Transverse colon (tissue), 4 donors: ENCODE measurements at places on chromosomes 6 and 20. TPM values are rescaled to one million over a fixed set of nuclear protein-coding genes. Genes with fewer than 3 reads are reported as not detected.

DNA sequence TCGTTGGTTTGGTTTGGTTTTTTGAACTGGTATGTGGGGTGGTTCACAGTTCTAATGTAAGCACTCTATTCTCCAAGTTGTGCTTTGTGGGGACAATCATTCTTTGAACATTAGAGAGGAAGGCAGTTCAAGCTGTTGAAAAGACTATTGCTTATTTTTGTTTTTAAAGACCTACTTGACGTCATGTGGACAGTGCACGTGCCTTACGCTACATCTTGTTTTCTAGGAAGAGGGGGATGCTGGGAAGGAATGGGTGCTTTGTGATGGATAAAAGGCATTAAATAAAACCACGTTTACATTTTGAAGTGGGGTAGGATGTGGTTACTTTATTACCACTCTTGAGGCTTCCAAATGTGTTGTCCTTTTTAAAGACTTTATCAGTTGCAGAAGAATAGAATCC, 168.0 kb downstream of the ZMYND8 start:
- H3K4me3 ChIP-seq, result no peak overlapping the region
- no peaks in the 10 kb centered on the region for H3K36me3 ChIP-seq
- no peak overlapping the region for H3K27ac ChIP-seq

- no peak overlapping the region for H3K4me3 ChIP-seq
- no peaks in the 10 kb centered on the region for H3K27me3 ChIP-seq
- H3K36me3 ChIP-seq, result no peaks in the 10 kb centered on the region
- no peaks in the 10 kb centered on the region for H3K4me1 ChIP-seq
- DNase-seq, result no peak
- H3K27ac ChIP-seq, result no peak overlapping the region
Observed at GRCh38 chr6:117290173-117290846, 25.0 kb downstream of the VGLL2 start.

DNA sequence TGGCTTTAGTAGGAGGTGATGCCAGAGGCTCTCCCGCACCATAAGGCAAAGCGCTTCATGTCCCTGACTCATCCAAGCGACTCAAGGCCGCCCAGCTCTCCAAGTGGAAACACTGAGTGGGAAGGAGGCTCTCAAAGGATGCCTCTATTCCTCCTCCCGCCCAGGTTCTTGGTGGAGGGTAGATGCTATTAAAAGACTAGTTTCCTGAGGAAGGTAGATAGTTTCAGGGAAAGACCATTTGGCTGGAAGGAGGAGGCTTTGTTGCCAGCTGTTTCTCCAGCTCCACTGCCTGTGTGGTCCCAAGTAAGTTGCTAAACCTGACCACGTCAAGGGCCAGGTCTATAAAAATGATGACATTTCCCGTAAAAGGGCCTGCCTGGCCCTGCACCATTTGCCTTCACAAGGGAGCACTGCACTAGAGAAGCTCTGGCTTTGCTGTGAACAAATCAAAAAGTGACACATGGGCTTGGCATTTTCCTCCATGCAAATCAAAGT, 48.2 kb downstream of the GMDS start:
- H3K4me1 ChIP-seq, result no peaks in the 10 kb centered on the region
- no peak for DNase-seq
- no peak overlapping the region for H3K27ac ChIP-seq
- no peaks in the 10 kb centered on the region for H3K36me3 ChIP-seq

GRCh38 chr6:126112171-126112632, 125.9 kb downstream of the TRMT11 start:
- H3K36me3 ChIP-seq, result no peaks in the 10 kb centered on the region
- no peaks in the 10 kb centered on the region for H3K4me1 ChIP-seq
- no peaks in the 10 kb centered on the region for H3K27me3 ChIP-seq
- H3K27ac ChIP-seq, result no peak overlapping the region
- no peak overlapping the region for H3K4me3 ChIP-seq

GRCh38 chr20:10094566-10095173, 59.9 kb downstream of the ANKEF1 start:
- no peaks in the 10 kb centered on the region for H3K4me1 ChIP-seq
- H3K4me3 ChIP-seq, result no peak overlapping the region
- no peak overlapping the region for H3K27ac ChIP-seq
- no peaks in the 10 kb centered on the region for H3K36me3 ChIP-seq
- no peak for DNase-seq

DNA sequence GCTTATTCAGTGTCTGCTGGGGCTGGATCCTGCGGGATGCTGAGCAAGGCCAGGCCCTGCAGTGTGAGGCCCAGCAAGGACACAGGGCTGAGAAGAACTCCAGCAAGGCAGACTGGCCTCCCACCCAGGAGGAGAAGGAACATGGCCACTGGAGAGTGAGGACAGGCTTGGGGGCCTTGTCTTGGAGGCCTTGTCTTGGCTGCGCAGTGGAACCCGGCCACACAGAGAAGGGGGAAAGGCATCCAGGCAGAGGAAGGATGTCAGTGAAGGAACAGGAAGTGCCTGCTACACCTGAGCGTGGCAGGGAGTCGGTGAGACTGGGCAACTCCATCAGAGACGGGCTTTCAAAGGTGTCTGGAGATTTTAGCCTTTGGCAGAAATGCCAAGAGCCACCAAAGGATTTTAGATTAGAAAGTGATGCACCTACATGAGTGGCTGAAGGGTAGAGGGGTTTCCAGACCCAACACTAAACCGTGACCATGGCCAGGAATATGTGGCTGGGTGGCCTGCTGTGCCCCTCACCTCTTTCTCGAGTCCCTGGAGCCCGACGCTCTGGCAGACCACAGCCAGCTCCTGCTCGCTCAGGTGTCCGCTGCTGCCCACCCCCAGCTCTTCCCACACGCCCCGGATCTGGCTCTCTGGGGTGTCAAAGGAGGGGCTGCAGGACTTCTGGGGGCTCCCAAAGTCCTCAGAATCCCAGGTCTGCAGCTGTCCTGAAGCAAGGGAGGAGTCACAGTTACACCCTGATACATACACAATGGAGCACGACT, 80.8 kb downstream of the NINL start:
- H3K36me3 ChIP-seq, result no peaks in the 10 kb centered on the region
- H3K4me1 ChIP-seq, result peaks cover 14% of the 10 kb centered on the region
- no peaks in the 10 kb centered on the region for H3K27me3 ChIP-seq

DNA sequence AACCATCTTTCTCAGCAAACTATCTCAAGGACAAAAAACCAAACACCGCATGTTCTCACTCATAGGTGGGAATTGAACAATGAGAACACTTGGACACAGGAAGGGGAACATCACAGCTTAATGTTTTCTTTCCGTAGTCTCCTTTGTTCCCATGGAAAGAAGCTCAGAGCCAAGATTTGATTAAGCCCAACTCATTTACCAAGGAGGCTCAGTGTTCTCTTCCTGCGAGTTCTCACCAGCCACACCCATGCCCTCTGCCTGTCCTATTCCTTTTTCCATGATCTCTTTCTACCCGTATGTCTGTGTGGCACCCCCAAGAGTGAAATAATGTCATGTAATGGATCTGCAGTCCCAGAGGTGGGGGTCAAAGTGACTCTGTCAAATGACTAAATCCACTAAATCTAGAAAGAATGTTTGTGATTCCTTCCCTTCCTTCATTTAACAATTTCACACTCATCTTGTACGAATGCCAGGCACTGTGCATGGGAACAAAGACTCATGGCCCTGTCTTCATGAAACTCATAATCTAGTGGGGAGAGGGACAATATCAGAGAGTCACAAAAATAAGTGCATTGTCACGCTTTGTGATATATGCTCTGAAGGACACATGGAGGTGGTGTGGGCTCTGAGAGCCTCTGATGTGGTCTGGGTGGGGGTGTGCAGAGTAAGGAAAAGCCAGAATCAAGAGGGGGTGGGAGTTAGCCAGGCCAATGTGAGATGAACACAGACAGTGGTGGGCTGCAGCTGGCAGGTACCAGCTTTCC, 292.1 kb downstream of the CDC5L start:
- no peak overlapping the region for H3K27ac ChIP-seq
- H3K36me3 ChIP-seq, result no peaks in the 10 kb centered on the region
- no peaks in the 10 kb centered on the region for H3K4me1 ChIP-seq
- no peaks in the 10 kb centered on the region for H3K27me3 ChIP-seq

DNA sequence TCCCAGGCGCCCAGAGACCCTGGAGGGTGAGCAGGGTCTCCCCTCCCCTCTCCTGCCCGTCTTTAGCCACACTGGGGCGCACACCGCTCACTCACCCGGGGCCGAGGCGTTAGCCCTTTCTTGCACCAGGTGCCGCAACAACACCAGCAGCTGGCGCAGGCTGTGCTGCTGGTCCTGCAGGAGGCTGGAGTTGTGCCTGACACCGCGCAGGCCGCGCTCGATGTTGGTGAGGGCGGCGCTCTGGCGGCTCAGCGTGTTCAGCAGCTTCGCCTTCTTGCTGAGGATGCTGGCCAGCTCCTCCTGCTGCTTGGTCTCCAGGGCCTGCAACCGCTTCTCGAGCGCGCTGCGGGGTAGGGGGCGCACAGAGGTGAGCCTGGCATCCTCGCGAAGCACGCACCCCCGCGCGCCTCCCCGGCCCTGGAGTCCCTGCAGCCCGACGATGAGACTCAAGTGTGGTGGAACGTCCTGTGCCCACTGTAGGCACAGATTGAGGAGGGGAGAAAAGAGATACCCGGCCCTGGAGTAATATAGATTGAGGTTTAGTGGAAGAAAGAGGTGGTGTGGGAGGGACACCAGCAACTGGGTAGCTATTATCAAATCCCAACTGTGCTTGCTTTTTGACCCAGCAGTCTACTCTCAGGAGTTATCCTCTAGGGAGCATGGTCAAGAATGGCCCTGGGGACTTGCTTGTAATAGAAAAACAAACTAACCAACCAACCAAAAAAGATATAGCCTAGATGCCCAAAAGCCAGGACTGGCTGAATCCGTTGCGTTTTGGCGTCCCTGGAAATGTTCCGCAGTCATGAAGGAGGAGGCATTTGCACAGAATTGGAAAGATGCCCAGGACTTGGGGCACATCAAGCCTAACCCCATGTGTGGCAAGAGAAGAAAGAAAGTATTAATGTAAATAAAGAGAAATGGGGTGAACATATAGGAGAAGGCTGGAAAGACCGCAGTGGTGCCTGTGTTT, 30.9 kb downstream of the ANGPT4 start:
- no peak overlapping the region for H3K4me3 ChIP-seq
- H3K27me3 ChIP-seq, result peaks cover 28% of the 10 kb centered on the region
- H3K4me1 ChIP-seq, result no peaks in the 10 kb centered on the region
- no peak overlapping the region for H3K27ac ChIP-seq
- DNase-seq, result no peak
- no peaks in the 10 kb centered on the region for H3K36me3 ChIP-seq

DNA sequence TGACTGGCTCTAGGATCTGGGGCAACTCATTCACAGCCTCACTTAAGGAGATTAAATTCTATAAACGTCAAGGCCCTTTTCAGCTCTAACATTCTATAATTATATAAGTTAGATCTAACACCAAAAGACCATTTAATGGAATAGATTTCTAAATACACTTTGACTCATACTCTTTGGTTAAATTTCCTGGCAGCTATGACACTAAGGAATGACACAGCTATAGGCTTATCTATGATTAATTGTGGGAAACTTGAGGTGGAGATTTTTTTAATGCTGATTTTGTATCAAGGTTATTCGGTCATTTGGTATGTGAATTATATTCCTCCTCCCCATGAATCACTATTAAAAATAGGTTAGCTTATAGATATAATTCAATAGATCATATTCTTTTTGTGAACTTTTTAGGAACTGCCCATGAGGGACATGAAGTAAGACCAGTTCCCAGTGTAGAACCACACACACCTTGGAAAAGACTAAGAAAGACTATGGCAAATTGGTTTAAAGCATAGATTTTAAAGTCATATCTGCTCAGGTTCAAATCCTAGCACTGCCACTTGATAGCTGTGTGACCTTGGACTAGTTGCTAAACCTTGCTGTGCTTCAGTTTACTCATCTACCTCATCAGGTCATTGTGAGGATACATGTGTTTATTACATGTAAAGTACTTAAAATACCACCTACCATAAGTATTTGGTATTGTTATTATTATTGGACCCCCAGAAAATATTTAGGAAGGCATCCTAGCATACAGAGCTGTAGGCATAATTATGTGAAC, 116.0 kb downstream of the CRYBG1 start:
- H3K27me3 ChIP-seq, result no peaks in the 10 kb centered on the region
- no peak overlapping the region for H3K4me3 ChIP-seq
- no peak for DNase-seq
- no peak overlapping the region for H3K27ac ChIP-seq
- no peaks in the 10 kb centered on the region for H3K36me3 ChIP-seq
- H3K4me1 ChIP-seq, result no peaks in the 10 kb centered on the region

- no peaks in the 10 kb centered on the region for H3K27me3 ChIP-seq
- DNase-seq, result no peak
- no peaks in the 10 kb centered on the region for H3K4me1 ChIP-seq
Observed at GRCh38 chr6:138869398-138869797, 73.5 kb downstream of the ECT2L start.

- no peak for DNase-seq
- H3K27ac ChIP-seq, result no peak overlapping the region
- H3K4me3 ChIP-seq, result no peak overlapping the region
- no peaks in the 10 kb centered on the region for H3K36me3 ChIP-seq
- no peaks in the 10 kb centered on the region for H3K27me3 ChIP-seq
- H3K4me1 ChIP-seq, result no peaks in the 10 kb centered on the region
Observed at GRCh38 chr20:35902545-35902941, 51.8 kb downstream of the SCAND1 start.

GRCh38 chr6:333379-334002, 41.2 kb downstream of the DUSP22 start:
- H3K4me3 ChIP-seq, result no peak overlapping the region
- peaks cover 4% of the 10 kb centered on the region for H3K4me1 ChIP-seq
- H3K36me3 ChIP-seq, result no peaks in the 10 kb centered on the region

GRCh38 chr6:41704656-41705310, 30.6 kb downstream of the TFEB start:
- H3K4me3 ChIP-seq, result no peak overlapping the region
- H3K36me3 ChIP-seq, result no peaks in the 10 kb centered on the region
- H3K4me1 ChIP-seq, result peaks cover 46% of the 10 kb centered on the region
- H3K27ac ChIP-seq, result peak overlapping the region; percentile 87
- peak; percentile 50 for DNase-seq

- peaks cover 23% of the 10 kb centered on the region for H3K4me1 ChIP-seq
- H3K36me3 ChIP-seq, result no peaks in the 10 kb centered on the region
- H3K27ac ChIP-seq, result no peak overlapping the region
Observed at GRCh38 chr6:128479991-128480390, 40.4 kb downstream of the PTPRK start.

- no peak for DNase-seq
- no peak overlapping the region for H3K4me3 ChIP-seq
- H3K27ac ChIP-seq, result no peak overlapping the region
- H3K36me3 ChIP-seq, result no peaks in the 10 kb centered on the region
- no peaks in the 10 kb centered on the region for H3K4me1 ChIP-seq
Observed at GRCh38 chr20:49624317-49624716, 56.4 kb upstream of the PTGIS start.

GRCh38 chr20:31845300-31845863, at the start of gene FOXS1:
Gene FOXS1 (minus strand): TSS chr20:31845604. CDS start chr20:31845542, 62 bp downstream.
- no peak for DNase-seq
- H3K36me3 ChIP-seq, result no peaks in the 10 kb centered on the region
- no peak within 1 kb of the TSS for H3K27ac ChIP-seq
- no peak within 1 kb of the TSS for H3K4me3 ChIP-seq
- no peaks in the 10 kb centered on the region for H3K4me1 ChIP-seq

GRCh38 chr6:69584913-69585729, 211.7 kb downstream of the LMBRD1 start:
- peaks cover 9% of the 10 kb centered on the region for H3K4me1 ChIP-seq
- DNase-seq, result no peak
- H3K27ac ChIP-seq, result no peak overlapping the region
- H3K36me3 ChIP-seq, result no peaks in the 10 kb centered on the region

ARG1 gene
- total RNA-seq, result not detected

C20orf144 gene
- total RNA-seq, result not detected

FKBP1C gene
- not detected for total RNA-seq

LST1 gene
- 1.1 TPM for total RNA-seq

RTN4IP1 gene
- 19.1 TPM for total RNA-seq

HRH3 gene
- not detected for total RNA-seq
